ENCODE measurements at places on chromosomes 5 and 9.

- no peak for DNase-seq
Observed at GRCh38 chr5:126198531-126198930, 224.7 kb upstream of the GRAMD2B start.

DNA sequence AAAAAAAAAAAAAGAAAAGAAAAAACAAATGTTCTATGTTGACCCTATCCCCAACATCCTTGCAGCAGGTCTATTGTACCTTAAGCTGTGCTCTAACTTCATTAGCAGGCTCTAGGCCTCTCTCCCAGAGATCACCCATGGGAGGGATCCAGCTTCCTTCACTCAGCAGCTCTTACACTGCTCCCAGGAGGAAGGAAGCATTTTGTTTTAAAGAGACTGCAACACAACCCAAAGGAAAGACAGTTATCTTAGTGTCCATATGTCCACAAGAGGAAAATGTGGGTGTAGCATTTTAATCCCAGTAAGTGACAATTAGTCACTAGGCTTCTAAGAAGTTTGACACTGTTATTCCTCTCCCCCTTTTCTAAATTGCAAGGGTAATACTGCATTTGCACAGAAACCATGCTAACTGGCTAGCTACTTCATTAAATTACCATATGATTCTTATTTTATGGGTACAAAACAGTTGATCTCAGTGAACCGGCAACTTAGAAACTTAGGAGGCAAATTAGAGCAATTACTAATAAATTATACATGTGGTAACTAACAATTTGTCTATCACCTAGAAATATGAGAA is 58.8 kb downstream of the MARCHF3 start:
- no peak for DNase-seq

- no peak for DNase-seq
Observed at GRCh38 chr9:35529161-35529823, 39.4 kb downstream of the RUSC2 start.

DNA sequence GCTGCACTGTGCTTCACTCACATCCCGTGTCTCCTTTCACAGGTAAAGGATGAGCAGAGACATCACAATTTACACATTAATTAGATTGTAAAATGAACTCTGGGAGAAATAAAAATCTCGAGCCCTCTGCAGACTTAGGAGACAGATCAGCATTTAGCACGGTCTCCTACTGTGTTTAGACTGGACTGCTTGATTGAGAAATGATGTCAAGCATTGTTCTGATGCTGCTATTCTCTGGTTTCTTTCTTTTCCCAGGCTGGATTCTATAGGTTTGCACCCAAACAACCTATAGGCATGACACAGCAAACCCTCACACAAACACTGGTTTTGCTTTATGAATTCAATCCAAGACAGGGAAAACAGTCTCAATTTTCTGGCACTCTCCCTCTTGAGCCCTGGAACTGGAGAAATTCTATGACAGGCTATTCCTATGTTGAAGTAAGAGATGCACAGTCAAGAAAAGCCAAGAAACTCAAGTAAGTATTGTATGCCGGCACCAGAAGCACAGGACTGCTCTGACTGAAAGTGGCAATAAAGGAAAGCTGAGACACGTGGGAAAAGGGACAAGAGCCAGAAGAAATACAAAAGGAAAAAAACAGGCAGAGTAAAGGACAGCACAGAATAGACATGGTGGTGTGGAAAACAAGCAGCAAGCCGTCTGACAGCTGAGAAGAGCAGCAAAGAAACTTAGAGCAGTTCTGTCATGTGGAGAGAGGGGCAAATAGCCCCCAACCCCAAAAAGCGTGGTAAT is 24.8 kb upstream of the ERAP2 start:
- DNase-seq = no peak

GRCh38 chr5:1963941-1964451 is 81.3 kb upstream of the IRX4 start:
- no peak for DNase-seq

GRCh38 chr5:76615759-76616158 is 7.4 kb downstream of the F2RL2 start:
- no peak for DNase-seq

DNA sequence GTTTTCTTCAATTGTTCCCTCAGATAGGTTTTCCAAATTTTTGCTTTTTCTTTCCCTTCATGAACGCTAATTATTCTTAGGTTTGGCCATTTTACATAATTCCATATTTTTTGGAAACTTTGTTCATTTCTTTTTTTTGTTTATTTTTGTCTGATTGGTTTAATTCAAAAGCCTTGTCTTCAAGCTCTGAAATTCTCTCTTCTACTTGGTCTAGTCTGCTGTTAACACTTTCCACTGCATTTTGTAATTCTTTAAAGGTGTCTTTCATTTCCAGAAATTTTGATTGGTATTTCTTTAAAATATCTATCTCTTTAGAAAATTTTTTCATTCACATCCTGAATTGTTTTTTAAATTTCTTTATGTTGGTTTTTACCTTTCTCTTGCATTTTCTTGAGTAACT is 63.9 kb upstream of the VLDLR start:
- no peak for DNase-seq

- DNase-seq = no peak
Observed at GRCh38 chr5:53030893-53031292, 41.7 kb downstream of the ITGA2 start.

DNA sequence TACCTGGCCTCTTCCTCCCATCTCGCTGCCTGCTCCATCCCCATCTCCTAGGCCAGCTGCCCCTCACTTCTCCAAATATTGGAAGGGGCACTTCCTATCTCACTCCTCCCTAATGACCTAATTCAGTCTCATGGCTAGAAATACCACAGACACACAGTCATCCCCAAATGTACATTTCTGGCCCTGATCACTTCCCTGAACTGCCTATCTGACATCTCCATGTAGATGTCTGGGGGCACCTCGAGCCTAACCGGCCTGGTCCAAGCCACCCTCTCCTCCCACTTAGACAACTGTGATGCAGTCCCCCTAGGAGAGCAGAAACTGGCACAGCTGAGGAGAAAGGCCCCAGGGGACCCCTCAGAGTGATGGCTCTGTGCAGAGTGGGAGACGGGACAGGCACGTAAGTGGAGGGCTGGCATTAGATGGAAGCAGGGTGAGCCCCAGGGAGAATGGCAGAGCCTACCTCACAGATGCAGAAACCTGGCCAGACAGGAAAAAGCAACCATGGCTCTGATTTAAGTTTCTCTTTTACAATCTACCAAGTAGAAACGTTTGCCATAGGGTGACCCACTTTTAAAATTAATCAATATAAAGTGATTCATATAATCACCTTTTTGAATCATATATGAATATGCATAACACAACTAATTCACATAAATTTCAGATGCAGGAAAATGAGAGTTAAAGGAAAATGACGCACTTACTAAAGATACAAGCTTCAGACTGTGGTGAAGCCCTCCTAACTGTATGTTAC is 22.1 kb downstream of the CAMSAP1 start:
- no peak for DNase-seq

DNA sequence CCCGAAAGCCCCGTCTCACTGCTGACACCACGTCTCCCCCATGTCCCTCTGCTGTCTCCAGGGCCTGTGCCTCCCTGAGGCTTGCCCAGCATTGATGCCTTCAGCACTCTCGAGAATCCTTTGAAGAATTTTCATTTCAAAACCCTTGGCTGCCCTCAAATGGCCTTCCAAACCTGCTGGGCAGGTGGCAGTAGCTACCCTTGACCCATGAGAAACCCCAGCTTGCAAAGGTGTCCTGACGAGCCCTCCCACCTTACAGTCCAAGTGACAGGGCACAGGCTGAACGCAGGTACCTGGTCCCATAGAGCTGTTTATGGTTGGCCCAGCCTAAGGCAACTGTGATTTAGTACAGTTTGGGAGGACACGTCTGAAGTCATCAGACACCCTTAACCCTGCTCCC is 97.2 kb upstream of the SPIN1 start:
- DNase-seq = no peak

- DNase-seq = no peak
Observed at GRCh38 chr5:171520300-171521174, 101.1 kb downstream of the FGF18 start.

DNA sequence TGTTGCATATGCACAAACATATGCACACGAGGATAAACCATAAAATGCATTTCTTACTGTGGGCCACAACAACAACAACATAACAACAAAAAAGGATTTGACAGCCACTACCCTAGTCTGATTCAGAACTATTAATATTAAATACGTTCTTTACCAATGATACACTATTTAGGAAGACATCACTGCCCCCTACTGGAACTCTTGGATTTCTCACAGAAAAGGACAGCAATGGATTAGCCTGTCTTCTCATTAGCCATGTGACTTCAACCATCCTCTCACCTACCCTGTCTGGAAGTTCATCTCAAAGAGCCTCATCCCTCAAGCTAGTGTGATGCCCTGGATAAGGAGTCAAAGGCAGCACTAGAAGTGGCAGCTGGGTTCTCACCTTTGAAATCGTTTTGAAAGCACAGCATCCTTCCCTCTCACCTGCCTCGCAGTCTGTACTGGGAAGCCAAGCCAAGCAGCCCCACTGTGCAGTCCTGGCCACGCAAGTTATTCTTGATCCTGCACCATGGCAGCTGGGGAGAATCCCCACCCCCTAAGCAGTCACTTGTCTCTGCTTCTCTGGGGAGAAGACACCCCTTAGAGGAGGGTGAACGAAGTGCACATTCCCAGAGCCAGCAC is 64.6 kb downstream of the SH3TC2 start:
- no peak for DNase-seq

DNA sequence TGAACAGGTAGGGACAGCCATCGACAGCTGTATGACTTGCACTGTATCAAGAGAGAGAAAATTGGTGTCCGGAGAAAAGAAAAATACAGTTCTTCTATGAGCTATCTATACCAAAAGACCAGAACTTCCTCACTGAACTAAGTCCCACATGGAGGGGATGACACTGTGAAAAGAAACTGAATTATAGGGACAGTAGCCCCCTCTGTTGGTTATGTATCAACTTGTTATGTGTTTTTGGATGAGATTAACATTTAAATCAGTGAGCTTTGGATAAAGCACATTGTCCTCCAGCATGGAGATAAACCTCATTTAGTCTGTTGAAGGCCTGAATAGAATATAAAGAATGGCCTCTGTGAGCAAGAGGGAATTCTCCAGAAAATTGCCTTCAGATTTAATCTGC is 176.6 kb upstream of the SH3GL2 start:
- no peak for DNase-seq

DNA sequence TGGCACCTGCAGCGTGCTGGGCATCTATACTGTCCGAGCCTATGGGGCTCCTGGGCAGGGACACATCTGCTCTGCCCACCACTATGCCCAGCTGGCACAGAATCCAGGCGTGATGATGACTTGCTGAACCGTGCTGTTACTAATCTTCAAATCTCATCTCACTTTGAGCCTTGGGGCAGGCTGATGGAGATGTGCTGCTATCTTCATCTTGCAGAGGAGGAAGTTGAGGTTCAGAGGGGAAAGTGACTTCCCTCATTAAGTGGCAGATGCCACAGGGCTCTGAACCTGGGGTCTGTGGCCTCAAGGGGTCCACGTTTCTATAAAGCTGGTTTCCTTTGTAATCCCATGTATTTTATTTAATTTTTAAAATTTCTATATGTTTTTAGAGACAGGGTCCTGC is 4.7 kb downstream of the SLC2A6 start:
- DNase-seq = no peak

DNA sequence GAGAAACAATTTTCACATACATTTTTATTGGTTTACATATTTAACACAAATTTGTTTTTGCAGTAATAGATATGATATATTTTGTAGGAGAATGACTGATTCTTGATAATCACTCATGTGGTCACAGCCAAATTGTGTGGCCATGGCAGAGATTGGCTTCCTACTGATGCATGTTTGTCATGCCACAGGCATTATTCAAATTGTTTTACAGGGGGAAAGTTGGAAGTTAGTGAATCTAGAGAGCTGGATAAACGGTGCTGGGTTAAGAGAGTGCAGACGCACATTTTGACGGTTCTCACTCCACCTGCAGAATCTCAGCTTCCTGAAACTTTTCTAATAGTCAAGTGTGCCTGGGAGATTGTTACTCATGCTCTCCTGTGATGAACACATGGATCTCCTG is 91.1 kb upstream of the FBN2 start:
- no peak for DNase-seq

DNA sequence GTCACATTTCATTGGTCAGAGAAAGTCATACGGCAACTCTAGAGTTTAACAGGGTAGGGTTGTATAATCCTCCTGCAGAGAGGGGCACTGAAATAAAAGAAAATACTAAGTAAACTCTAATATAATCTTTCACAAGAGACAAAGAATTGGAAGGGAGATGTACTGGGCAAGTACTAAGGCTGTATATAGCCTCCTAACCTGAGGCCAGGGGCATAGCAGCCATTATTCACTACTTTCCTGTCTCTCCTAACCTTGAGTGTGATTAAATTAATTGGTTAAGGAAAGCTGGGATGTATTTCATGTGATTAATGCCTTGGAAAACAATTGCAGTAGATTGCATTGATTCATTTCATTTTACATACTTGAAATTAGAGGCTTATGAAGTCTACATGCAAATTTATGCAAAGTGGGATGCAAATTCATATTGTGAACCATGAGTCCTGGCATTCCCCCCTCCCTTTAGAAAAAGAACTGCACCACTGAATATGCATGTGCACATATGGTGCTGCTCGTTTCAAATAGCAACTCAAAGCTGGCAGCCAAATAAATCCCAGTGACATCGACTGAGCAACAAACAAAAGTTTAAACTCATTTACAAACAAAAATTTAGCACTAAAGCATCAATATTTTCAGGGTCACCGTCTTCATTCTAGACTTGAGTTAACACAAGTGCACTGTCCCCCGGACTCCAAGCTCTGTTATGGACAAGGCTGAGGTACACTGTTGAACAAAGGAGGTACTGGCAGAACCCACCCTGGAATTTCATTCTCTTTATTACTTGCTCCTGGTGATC is 70.0 kb downstream of the DMAC1 start:
- DNase-seq = no peak

DNA sequence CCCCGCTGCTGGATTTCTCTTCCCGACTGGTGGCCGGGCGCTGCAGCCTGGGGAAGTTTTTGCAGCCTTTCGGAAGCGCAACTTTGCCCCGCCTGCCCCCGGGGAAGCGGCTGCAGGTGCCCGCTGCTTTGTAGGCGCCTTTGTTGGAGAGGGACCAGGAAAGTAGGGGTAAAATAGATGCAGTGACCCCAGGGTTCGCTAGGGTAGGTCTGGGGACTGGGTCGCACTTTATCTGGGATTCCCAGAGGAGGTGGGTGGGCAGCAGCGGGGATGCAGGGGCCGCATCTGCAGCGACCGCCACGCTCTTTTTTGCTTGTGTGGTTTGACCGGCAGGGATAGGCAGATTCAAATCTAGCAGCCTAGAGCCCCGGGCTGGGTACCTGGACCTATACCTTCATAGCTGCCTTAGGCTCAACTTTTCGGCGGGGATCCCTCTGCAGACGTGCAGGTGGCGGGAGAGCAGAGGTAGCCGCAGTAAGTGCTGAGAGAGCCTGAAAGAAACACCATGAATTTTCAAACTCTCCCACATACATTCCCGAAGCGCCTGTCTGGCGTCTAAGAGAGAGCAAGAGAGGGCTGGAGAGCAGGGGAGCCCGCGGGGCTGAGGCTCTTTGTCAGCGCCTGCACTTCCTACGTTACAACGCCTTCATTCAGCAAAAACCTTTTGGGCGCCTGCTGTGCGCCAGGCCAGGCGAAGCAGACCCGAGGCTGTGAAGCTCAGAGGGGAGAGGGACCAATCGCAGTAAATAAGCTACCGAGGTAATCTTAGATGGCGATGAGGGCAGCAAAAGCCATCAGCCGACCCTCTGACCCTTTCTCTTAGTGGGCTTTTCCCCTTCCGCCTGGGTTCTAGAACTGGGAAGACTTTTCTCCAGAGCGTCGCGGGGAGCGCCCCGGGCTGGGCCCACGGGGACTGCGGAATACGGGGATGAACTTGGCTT is 642 bp downstream of the SV2C start:
- no peak for DNase-seq

- DNase-seq = no peak
Observed at GRCh38 chr9:18208166-18209059, 265.5 kb upstream of the ADAMTSL1 start.

Data from stimulated activated CD4-positive, alpha-beta T cell treated with anti-CD3 and anti-CD28 coated beads, Interleukin-1b, Interleukin-23, amount 100 ng/mL, for 24 hours (primary cell).